ENCODE measurements at places on chromosomes 7 and 10.

DNA sequence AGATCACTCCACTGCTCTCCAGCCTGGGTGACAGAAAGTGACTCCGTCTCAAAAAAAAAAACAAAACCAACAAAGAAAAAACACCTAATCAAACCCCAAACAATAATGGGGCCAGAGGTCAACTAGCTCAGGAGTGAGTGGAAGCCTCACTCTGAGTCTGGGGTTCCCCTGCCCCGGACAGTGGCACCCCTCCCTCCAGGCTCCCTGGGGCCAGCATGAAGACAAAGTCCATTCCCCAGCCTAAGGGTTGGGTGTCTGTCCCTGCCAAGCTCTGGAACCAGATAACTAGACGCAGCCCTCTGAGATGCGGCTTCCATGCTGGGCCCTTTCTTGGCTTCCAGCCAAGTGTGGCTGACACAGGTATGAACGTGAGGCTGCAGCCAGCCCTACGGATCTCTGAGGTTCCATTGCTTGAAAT is 1.7 kb upstream of the FUOM start:
- DNase-seq = no peak

- no peak for DNase-seq
Observed at GRCh38 chr7:115226410-115226809, 304.5 kb downstream of the MDFIC start.

DNA sequence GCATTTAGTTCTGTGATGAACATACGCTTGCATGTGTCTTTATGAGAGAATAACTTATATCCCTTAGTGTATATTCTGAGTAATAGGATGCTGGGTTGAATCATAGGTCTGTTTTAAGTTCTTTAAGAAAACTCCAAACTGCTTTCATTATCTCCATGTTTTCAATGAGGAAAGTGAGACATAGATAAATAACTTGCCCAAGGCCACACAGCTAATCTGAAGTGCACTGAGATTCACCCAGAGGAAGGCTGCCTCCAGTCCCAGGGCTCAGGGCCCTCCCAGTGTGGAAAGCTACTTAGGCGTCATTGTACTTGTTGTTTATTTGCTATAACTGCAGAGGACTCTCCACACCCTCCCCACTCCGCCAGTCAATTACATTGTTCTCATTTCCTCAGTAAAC is 126.7 kb downstream of the INHBA start:
- DNase-seq = no peak

DNA sequence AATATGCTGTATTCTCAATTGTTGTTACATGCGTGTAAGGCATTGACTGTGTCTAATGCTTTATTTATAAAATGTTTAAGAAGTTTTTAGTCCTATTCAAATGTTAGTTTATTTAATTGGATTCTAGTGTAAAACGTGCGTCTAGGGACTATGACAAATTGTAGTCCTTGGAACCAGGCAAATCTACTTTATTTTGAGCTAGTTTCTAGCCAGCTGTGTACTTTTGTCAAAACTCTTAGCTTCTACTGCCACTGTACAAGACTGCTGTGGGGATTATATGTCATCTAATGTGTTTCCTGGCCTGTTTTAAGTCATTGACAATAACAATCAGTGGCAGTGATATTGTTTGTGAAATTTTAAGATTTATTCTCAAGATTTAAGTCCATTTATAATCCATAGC is 220.5 kb upstream of the SEMA3D start:
- DNase-seq = no peak

DNA sequence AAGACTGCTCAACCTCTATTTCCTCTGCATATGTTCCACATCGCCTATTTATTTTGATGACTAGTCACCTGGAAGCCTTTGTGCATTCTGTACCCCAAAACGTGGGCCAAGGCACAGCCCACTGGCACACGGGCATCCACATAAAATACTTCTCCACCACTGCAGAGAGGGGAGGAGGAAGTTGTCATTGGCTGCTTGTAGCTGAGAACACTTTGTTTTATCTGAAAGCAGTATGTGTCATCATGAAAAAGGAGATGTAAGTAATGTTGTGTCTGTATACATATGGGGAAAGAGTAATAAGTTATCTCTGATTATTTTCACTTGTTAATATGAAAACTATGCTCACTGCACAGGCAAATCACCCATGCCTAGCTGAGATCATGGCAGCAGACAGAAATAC is 48.2 kb upstream of the AMPH start:
- DNase-seq = no peak

DNA sequence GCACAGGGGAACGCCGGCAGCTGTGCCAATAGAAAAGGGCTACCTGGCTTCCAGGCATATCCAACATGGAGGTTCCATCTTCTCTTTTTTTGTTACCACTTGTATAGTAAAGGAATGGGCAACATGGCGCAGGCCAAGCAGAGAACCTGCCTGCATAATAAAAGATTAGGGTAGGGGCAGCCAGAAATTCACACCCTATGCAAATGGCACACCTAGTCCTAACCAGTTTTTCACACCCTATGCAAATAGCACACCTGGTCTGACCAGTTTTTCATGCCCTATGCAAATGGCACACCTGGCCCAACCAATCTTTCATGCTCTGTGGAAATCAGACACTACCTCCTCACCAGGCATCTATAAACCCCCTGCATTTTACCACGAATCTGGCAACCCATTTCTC is 369.5 kb downstream of the IPMK start:
- no peak for DNase-seq

GRCh38 chr10:111430070-111430469 is 353.2 kb downstream of the ADRA2A start:
- no peak for DNase-seq

DNA sequence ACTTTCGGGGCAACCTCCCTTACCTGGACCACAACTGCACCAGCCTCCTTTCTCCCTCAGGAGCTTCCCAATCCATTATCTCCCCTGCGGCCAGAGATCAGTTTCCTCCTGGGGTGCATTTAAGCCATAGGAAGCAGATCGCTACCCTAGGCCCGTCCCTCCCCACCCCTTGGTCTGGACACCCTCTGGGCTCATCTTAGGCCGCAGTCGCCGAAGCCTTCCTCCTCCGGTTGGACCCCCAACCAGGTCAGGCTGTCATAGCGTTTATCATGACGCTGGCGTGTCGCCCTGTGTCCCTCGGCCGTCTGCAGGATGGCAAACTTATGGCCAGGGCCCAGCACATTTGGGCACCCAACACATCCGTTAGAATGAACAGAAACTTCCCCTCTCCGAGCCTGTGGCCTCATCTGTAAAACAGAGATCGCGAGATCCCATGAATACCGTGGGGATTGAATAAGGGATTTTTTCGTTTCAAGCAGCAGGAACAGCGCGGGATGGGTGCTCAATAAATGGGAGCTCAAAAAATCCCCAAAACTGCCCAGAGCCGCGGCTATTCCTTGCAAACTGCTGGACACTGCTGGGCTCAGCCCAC is 669 bp upstream of the AP5Z1 start:
- DNase-seq = no peak
